ENCODE measurements at places on chromosomes 7 and 10. TPM values are rescaled to one million over a fixed set of nuclear protein-coding genes. Genes with fewer than 3 reads are reported as not detected.

DNA sequence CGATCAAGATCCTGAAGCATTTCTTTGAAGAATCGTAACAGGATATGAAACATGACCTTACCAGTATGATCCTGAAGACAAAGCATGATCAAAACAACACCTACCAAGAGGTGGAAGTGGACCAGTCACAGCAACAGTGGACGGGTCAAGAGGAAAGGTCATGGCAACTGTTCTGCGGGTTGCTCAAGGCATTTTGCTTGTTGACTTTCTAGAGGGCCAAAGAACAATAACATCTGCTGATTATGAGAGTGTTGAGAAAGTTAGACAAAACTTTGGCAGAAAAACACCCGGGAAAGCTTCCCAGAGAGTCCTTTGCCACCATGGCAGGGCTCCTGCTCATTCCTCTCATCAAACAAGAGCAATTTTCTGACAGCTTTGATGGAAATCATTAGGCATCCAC is 65.6 kb upstream of the LRRC18 start:
- DNase-seq = no peak

DNA sequence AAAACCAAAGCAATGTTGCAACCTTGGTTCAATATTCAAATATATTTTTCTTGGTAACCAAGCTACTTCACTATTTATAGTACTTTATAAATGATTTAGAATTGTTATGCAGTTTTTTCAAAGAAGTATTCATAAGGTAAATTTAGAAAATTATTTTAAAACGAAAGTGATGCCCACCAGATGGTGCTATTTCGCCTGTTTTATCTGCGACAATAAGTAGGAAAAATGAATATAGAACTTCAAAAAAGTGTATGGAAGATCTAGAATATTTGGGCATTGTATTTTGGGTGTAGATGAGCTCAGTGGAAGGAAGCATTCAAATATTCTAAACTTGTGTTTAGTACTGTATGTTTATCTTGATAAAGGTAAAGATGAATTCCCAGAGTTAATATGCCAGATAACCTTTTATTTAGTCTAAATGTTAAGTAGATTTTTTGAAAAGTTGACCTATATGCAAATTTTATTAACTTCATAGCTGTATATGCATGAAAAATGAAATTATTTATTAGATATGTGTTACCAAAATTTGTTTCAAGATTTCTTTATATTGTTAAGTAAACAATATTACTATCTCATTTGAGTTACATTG is 93.2 kb downstream of the ADK start:
- DNase-seq = no peak

- DNase-seq = no peak
These were observed 37.7 kb downstream of the PRKG1 start for GRCh38 chr10:51112013-51112412.

The WNT8B gene
- not detected for total RNA-seq

The EBF3 gene
- total RNA-seq = 4.2 TPM

DNA sequence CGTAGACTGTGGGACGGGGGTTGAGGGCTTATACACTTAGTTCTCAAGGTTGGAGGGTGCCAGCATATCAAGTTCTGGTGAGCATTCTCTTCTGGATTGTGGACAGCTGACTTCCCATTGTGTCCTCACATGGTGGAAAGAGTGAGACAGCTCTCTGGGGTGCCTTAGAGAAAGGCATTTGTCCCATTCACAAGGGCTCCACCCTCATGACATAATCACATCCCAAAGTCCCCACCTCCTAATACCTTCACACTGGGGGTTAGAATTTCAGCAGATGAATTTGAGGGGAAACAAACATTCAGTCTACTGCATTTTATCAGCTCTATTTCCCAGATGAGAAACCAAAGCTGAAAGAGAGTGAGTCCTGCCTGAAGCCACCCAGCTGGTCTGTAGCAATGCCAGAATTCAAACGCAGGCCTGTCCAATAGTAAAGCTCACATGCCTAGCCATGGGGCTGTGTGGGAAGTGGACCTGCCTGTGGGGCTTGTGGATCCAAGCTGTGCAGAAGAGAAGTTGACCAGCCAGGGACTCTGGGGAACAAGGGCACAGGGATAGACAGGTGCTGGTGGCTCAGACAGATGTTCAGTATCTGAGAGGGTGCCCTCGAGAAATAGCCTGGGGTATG is 34.9 kb upstream of the LOXL4 start:
- DNase-seq = no peak

The PTER gene
- 30.3 TPM for total RNA-seq

DNA sequence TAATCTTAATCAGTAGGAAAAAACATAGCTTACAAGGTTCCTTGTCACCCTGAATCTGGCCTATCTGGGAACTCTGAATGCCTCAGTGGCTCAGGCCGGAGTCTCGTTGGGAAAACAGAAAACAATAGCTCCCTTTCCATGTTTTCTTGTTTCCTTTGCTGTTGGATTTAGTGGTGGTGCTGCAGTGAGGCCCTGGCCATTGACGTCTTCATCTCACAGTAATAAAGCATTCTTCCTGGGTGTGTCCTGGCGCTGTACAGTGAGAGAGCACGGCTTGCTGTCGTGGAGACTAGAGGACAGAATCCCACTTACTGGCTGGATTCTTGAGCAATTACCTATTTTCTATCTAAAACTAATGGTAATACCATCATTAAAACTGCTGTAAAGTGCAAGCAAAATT is 1.3 kb upstream of the SPOCK2 start:
- DNase-seq = no peak

DNA sequence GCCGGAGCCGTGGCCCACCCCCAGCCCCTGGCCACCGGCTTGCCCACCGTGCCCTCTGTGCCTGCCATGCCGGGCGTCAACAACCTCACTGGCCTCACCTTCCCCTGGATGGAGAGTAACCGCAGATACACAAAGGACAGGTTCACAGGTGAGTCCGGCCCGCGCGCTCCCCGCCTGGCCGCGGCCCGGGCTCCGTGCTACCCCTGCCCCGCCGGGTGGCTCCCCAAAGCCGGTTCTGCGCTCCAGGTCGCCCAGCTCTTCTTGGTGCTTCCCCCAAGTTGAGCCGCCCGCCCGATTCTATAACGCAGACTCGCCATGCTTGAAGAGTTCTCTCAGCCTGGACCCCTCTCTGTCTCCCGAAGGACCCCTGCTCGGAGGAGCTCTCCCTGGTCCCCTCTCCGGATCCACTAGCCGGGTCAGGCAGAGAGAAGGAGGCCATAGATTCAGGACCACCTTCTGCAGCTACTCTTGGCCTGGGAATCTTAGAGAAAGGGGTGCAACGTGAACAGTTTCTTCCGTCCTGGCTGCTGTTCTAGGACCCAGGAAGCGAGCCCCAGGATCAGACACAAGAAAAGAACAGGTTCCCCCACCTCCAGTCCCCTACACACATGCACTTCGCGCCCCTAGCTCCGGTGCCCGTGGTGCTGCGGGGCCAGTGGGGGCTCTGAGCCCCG is 999 bp downstream of the TLX1 start:
- no peak for DNase-seq

GRCh38 chr7:40843338-40843985 is 708.7 kb downstream of the SUGCT start:
- no peak for DNase-seq

DNA sequence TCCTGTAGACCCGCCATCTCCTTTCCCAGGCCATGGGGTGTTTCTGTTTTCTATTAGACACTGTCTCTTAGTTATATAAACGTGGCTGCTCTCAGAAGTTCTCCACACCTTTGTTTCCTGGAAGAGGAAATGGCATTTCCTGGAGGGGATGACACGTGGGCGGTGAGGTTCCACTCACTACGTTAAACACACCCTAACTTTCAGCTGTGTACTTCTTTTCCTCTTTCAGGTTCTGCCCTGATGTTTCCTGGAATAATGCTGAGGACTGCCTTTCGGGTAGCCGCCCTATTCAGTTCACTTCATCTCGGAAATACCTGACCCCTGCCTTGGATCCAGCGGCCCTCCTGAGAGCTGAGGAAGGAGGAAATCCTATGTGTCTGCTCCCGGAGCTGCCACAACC is 3.4 kb upstream of the PRKCQ start:
- no peak for DNase-seq

GRCh38 chr10:3948843-3949242 is 163.8 kb upstream of the KLF6 start:
- DNase-seq = no peak

DNA sequence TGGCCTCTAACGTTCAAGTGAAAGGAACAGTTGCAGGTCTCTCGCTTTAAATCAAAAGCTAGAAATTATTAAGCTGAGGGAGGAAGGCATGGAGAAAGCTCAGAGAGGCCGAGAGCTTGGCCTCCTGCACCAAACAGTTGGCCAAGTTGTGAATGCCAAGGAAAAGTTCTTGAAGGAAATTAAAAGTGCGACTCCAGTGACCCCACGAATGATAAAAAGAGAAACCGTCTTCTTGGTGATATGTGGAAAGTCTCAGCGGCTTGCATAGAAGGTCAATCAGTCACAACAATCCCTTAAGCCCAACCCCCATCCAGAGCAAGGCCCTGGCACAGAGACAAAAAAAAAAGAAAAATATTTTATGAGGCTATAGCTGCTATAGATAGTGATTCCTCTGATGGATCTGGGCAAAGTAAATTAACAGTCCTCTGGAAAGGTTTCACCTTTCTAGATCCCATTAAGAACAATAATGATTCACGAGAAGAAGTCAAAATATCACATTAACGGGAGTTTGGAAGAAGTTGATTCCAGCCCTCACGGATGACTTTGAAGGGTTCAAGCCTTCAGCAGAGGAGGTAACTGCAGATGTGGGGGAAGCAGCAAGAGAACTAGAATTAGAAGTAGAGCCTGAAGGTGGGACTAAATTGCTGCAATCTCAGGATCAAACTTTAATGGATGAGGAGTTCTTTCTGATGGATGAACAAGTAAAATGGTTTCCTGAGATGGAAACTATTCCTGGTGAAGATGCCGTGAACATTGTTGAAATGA is 42.5 kb upstream of the INPP5A start:
- no peak for DNase-seq

GRCh38 chr7:96670338-96671289 is 39.0 kb downstream of the SEM1 start:
- DNase-seq = no peak

The DPP6 gene
- total RNA-seq = 0.98 TPM

The ANKRD22 gene
- total RNA-seq = 1.6 TPM

DNA sequence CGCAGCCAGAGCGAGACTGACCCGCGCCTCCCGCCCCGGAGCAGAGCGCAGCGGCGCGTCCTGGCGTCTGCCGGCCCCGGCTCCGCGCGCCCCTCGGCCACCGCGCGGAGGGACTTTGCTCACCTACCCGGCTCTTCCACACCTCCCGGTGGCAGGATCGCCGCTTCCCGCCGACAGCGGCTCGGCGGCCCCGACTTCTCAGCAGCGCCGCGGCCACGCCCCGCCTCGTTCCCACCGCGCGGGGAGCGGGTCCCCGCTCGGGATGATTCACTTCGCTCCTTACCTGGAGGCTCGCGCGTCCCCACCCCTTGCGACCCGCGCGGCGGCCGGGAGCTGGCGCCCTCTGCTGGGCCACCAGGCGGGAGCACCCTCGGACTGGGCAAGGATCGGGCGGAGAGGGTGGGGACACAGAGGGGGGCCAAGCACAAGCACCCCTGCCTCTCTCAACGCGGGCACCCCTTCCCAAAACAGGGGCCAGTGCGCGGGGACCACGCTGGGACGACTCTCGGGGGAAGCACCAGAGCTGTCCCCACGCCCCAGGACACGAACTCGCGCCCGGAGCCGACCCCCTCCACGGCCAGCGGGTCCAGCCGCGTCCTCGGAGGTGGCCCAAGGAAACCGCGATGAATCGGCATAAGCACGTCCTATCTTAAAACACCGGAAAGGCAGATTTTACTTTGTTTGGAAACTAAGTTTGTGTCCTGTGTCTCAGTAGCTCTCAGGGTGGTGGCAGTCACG is 101.0 kb upstream of the SVIL start:
- peak; percentile 90 for DNase-seq

The PIK3AP1 gene
- total RNA-seq = 14.2 TPM

DNA sequence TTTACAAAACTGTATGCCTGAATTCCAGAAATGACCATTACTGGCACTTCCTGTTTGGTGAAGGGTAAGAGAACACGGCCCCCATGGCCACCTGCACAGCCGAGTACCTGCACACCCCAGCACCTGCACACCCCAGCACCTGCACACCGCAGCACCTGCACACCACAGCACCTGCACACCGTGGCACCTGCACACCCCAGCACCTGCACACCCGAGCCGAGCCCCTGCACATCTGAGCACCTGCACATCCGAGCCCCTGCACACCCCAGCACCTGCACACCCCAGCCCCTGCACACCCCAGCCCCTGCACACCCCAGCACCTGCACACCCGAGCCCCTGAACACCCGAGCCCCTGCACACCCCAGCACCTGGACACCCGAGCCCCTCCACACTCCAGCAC is 243.5 kb downstream of the DNAJB6 start:
- DNase-seq = no peak

DNA sequence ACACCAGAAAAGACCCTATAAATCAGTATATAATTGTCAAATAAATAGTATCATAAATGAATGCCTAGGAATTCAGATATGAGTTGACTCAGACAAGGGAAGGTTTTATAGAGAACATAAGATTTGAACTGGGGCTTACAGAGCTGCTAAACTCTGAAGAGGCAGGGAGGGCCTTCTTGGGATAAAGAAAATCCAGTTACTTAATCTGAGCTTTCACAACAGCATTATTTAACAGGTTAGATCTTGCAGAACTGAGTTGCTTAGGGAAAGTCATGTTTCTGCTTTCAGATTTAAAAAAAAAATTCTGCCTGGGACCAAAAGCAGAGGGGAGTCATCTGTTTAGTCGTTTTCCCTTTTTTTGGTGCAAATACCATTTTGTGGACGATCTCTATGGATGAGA is 594.8 kb upstream of the FZD8 start:
- no peak for DNase-seq

The PLAU gene
- total RNA-seq = 5.2 TPM

The PLCE1 gene
- 6.2 TPM for total RNA-seq

The CCDC7 gene
- 34.7 TPM for total RNA-seq

DNA sequence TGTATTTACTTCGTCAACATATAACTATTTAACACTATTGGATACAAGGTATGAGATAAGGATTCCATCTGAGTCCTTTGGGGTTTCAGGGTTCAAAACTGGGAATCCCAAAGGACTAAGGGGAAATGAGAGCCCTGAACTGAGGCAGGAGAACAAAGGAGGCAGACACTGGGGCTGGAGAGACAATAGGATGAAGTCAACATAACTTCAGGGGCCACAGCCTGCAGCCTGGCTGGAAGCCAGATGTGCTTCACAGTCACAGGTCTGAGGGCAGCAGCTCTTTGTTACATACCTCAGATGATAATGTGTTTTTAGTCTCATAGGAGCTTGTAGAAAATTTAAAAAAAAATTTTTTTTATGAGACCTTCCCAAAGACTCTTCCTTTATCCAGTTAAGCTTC is 73.3 kb downstream of the NRF1 start:
- DNase-seq = no peak

The SAP25 gene
- 2.2 TPM for total RNA-seq

DNA sequence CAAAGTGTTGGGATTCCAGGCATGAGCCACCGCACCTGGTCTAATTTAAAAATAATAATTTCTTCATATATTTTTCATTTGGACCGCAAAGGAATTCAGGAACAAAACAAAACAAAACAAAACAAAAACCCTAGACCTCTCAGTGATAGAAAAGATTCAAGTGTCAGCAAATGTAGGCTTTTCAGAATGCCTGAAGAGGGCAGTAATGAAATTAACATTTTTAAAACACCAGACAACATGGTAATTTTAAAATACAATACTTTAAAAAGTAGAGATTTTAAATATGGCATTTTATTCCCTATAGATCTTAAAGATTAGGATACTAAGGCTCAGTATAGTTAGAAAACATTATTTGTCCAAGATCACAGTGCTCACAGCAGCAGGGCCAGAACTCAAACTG is 36.6 kb downstream of the DNMBP start:
- no peak for DNase-seq

The SPDYE17 gene
- total RNA-seq = not detected

- DNase-seq = no peak
These were observed 43.3 kb downstream of the DGKB start for GRCh38 chr7:14859267-14859666.

- DNase-seq = no peak
These were observed 208.2 kb downstream of the WDR11 start for GRCh38 chr10:121059351-121059750.

Data from breast epithelium (tissue), 4 donors.